ENCODE measurements at places on chromosomes 7 and 10.
A peak's percentile ranks its signal among the peaks of the same experiment; 100 is the strongest.

- no peaks in the 10 kb centered on the region for H3K27me3 ChIP-seq
- H3K4me1 ChIP-seq = no peaks in the 10 kb centered on the region
- no peak overlapping the region for H3K4me3 ChIP-seq
Measured at GRCh38 chr10:78907551-78908211, 161.1 kb upstream of the ZMIZ1 start.

- peak; percentile 51 for DNase-seq
- no peaks in the 10 kb centered on the region for H3K27me3 ChIP-seq
- no peaks in the 10 kb centered on the region for H3K4me1 ChIP-seq
- H3K36me3 ChIP-seq = no peaks in the 10 kb centered on the region
Measured at GRCh38 chr7:20197837-20198236, 19.3 kb downstream of the MACC1 start.

DNA sequence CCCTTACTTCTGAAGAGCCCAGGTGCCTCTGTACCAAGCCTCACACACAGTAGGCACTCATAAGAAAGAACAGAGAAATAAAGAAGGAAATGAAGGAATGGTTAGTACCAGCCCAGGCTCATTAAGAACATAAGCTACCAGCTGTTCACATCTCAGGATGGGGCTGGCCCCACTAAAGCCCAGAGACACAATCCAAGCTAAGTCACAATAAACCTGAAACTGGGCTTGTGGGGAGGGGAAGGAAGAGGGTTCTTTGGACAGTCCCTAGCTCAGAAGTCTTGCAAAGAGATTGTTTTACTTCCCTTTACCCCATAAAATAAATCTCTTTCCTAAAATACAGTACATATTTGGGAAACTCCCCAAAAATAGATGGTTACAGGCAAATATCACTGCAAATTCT, 24.3 kb downstream of the FBXW4 start:
- H3K36me3 ChIP-seq = peaks cover 13% of the 10 kb centered on the region
- no peak for DNase-seq
- H3K27ac ChIP-seq = no peak overlapping the region
- peaks cover 7% of the 10 kb centered on the region for H3K4me1 ChIP-seq
- no peak overlapping the region for H3K4me3 ChIP-seq

GRCh38 chr7:144820552-144820951, 15.3 kb downstream of the TPK1 start:
- DNase-seq = no peak
- no peaks in the 10 kb centered on the region for H3K36me3 ChIP-seq
- no peak overlapping the region for H3K27ac ChIP-seq
- no peaks in the 10 kb centered on the region for H3K27me3 ChIP-seq
- no peak overlapping the region for H3K4me3 ChIP-seq

GRCh38 chr10:132939957-132940790, 2.2 kb downstream of the CFAP46 start:
- H3K4me3 ChIP-seq = no peak overlapping the region
- no peaks in the 10 kb centered on the region for H3K36me3 ChIP-seq
- H3K4me1 ChIP-seq = peaks cover 2% of the 10 kb centered on the region
- peak; percentile 36 for DNase-seq
- H3K27me3 ChIP-seq = no peaks in the 10 kb centered on the region
- no peak overlapping the region for H3K27ac ChIP-seq

DNA sequence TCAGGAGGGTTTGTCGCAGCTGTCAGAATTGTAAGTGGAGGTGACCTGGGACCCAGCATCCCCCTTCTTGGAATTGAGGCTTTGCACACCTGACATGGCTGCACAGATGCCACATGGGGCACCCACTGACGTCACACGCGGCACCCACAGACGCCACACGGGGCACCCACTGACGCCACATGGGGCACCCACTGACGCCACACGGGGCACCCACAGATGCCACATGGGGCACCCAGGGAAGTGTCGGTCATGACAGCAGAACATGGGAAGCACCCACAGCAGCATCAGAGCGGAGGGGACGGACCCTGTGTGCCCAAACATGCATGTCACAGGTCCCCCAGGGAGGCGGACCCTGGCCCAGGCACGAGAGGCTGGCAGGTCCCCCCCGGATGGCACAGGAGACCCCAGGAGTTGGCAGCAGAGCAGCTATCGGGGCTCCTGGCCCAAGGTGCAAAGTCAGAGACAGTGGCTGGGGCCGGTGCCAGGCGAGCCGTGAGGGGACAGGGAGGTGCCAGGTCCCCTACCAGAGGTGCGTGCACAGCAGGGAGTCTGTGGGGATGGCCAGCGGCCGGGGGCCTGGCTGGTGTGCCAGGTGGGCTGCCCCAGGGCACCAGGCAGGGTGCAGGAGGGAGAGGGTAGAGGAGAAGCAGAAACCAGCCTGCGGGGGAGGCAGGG, 21.1 kb downstream of the KNDC1 start:
- H3K36me3 ChIP-seq = no peaks in the 10 kb centered on the region
- H3K4me1 ChIP-seq = no peaks in the 10 kb centered on the region
- no peak for DNase-seq
- H3K4me3 ChIP-seq = no peak overlapping the region
- no peaks in the 10 kb centered on the region for H3K27me3 ChIP-seq

DNA sequence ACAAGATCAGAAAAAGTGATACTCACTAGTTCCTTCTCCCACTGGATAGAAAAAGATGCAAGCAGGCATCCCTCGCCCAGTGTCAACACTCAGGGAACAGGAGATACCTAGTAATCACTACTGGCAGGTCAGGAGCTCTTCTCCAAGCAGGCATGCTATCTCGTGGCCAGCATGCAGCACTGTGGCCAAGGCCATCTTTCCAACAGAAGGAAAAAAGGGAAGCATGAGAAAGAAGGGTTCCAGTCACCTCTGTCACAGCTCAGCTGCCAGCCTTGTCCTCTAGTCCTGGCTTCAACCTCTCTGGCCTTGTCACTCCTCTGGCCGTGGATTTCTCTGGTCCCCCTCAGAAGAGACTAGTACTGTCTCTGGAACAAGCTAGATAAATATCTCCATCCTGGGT, 45.3 kb downstream of the DLG5 start:
- peaks cover 27% of the 10 kb centered on the region for H3K4me1 ChIP-seq
- H3K27me3 ChIP-seq = no peaks in the 10 kb centered on the region
- no peak for DNase-seq
- no peak overlapping the region for H3K4me3 ChIP-seq
- H3K27ac ChIP-seq = no peak overlapping the region
- peaks cover 4% of the 10 kb centered on the region for H3K36me3 ChIP-seq

- DNase-seq = no peak
- H3K27me3 ChIP-seq = no peaks in the 10 kb centered on the region
Measured at GRCh38 chr7:96322373-96322695, 436 bp upstream of the SLC25A13 start.

GRCh38 chr7:40288827-40289226, 154.0 kb downstream of the SUGCT start:
- DNase-seq = no peak
- H3K4me3 ChIP-seq = no peak overlapping the region
- H3K27me3 ChIP-seq = no peaks in the 10 kb centered on the region
- H3K4me1 ChIP-seq = no peaks in the 10 kb centered on the region

DNA sequence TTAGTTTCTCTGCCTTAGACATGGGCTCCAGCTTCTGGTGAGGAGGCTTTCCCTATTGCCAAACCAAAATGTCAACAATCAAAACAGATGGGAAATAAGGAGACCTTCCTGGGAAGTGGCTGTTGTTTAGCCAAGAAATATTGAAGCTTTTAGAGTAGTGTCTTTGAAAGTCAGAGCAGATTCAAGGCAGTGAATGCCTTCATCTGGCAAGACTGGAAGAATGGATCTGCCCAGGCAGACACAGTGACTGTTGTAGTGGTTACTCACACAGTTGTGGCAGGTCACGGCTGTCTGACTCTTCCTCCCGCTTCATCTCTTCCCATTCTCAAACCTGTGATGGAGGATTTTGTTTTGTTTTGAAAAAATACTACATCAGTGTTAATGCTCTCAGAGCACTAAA, 154.1 kb upstream of the ADO start:
- DNase-seq = no peak
- no peak overlapping the region for H3K27ac ChIP-seq
- no peaks in the 10 kb centered on the region for H3K4me1 ChIP-seq
- H3K4me3 ChIP-seq = no peak overlapping the region

- DNase-seq = no peak
- H3K27me3 ChIP-seq = no peaks in the 10 kb centered on the region
- H3K36me3 ChIP-seq = no peaks in the 10 kb centered on the region
- no peak overlapping the region for H3K27ac ChIP-seq
- H3K4me3 ChIP-seq = no peak overlapping the region
Measured at GRCh38 chr10:111150691-111151090, 73.9 kb downstream of the ADRA2A start.

DNA sequence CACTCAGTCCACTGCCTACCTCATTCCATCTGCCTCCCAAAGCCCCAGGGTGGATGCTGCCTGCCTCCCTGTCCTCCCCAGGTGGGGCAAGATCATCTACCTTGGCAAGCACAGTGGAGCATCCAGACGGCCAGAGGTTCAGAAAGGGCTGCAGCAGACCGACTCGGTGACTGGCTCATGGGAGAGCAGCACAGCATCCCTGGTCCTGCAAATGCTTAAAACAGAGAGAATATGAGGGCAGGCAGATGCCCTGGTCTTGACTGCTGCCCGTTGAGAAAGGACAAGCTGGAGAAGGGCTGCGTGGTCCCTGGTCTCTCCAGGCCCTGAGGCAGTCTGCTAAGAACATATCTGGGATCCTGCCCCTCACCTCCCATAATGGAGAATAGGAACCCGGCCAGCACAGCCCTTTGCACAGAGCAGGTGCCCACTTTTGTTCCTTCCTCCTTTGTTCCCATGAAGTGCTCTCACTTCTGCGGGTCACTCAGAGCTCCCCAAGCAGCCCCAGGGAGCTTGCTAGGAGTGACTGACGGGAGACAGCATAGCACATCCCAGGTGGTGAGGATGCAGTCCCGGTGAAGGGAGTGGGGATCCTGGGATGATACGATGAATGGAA, 1.4 kb downstream of the HPS1 start:
- no peaks in the 10 kb centered on the region for H3K27me3 ChIP-seq
- H3K4me1 ChIP-seq = peaks cover 5% of the 10 kb centered on the region
- no peak overlapping the region for H3K4me3 ChIP-seq
- no peak for DNase-seq
- no peak overlapping the region for H3K27ac ChIP-seq
- H3K36me3 ChIP-seq = peaks cover 22% of the 10 kb centered on the region

- H3K36me3 ChIP-seq = no peaks in the 10 kb centered on the region
- H3K27me3 ChIP-seq = no peaks in the 10 kb centered on the region
- no peaks in the 10 kb centered on the region for H3K4me1 ChIP-seq
- no peak for DNase-seq
- H3K4me3 ChIP-seq = no peak overlapping the region
Measured at GRCh38 chr7:3416453-3416852, 115.4 kb downstream of the SDK1 start.

DNA sequence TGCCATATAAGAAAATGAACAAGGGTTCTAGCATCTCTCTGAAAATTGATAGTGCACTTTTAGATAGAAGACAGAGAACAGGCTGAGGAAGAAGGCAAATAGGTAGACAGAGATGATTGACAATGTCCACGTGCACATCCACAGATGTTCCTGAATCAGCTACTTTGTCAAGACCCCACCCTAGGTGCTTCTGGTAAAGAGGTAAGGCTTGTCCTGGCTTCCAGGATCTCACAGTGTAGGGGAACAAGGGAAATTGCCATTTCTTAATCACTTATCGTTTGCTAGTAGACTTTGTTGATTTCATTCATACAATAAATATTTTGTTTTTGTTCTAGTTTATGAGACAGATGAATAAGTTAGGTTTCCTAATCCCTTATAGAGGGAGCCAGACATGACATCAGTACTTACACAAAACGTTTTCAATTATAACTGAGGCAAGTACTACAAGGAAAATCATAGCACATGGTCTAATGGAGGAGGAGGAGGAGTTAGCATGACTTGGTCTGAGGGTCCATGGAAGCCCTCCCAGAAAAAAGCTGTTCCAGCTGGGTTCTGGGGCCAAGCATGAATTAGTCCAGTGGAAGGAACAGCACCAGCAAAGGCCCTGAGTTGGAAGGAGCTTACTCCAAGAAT, 115.9 kb upstream of the ARID5B start:
- H3K27me3 ChIP-seq = no peaks in the 10 kb centered on the region
- H3K27ac ChIP-seq = no peak overlapping the region
- H3K36me3 ChIP-seq = no peaks in the 10 kb centered on the region
- no peak overlapping the region for H3K4me3 ChIP-seq
- DNase-seq = no peak

- H3K36me3 ChIP-seq = no peaks in the 10 kb centered on the region
- no peak for DNase-seq
- H3K27me3 ChIP-seq = no peaks in the 10 kb centered on the region
- H3K4me3 ChIP-seq = no peak overlapping the region
Measured at GRCh38 chr10:95697429-95697828, 3.7 kb upstream of the TCTN3 start.
